Hepatocyte (in vitro differentiated cells): ENCODE measurements at places on chromosomes 3 and 15.
A peak's percentile ranks its signal among the peaks of the same experiment; 100 is the strongest.

- no peaks in the 10 kb centered on the region for H3K27me3 ChIP-seq
- no peak overlapping the region for H3K27ac ChIP-seq
- DNase-seq: no peak
- H3K36me3 ChIP-seq: no peaks in the 10 kb centered on the region
- no peak overlapping the region for H3K4me3 ChIP-seq
These were observed 48.4 kb upstream of the LIMD1 start for GRCh38 chr3:45546126-45546620.

DNA sequence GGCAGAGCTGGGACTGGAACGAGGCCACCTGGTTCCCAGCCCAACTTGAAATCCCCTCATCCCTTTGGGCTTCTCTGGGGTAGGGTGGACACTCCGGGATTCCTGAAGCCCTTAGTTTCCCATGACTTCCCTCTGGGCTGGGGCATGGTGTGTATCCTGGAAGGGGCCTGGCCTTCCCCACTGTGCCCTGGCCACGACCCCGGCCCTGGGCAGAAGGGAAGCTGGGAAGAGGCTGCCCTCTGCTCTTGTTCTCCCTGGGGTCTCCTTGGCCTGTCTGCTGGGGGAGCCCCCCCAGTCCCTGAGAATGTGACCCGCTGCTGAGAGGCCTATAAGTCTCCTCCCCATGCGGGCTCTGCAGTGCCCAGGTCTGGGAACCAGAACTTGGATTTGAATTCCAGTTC is 104.9 kb downstream of the LINGO1 start:
- H3K4me3 ChIP-seq: no peak overlapping the region
- H3K4me1 ChIP-seq: peaks cover 40% of the 10 kb centered on the region
- H3K27me3 ChIP-seq: no peaks in the 10 kb centered on the region
- DNase-seq: no peak
- H3K27ac ChIP-seq: peak overlapping the region; percentile 89

- H3K4me1 ChIP-seq: no peaks in the 10 kb centered on the region
- H3K4me3 ChIP-seq: no peak overlapping the region
- H3K36me3 ChIP-seq: no peaks in the 10 kb centered on the region
These were observed 269.5 kb upstream of the ATP11B start for GRCh38 chr3:182523836-182524235.

GRCh38 chr3:185934174-185934557 is 3.6 kb downstream of the TRA2B start:
- H3K4me3 ChIP-seq: peak overlapping the region; percentile 92
- H3K27me3 ChIP-seq: no peaks in the 10 kb centered on the region
- H3K36me3 ChIP-seq: no peaks in the 10 kb centered on the region
- peak overlapping the region; percentile 17 for H3K27ac ChIP-seq

DNA sequence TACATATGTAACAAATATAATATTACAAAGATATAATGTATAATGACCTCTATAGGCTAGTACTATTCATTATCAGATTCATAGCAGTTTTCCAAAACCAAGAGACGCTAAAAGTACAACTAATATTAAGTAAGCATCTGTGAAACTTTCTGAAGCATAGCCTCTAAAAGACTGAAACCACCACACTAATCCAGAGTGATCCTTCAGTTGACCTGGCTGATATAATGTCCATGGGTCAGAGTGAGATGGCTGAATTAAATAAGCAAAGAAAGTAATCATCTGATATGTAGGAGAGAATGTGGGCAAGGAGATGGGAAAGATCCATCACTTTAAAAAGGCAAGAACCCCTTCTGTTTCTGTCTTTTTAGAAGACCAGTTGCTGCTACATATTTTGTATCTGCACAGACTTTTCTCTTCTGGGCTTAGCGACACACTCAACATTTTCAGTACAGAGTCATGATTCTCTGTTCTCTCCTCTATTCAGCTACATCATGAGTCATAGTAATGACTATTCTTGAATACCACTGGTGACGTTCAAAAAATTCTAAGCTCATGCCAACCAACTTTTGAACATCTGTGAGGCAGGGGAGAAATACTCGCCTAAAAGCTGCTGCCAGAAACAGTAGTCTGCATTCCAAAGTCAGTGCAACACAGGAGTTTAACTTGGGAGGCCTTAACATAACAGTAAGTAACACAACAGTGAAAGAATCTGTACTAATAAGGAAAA is 149.6 kb downstream of the MAGI1 start:
- no peak overlapping the region for H3K4me3 ChIP-seq
- no peaks in the 10 kb centered on the region for H3K4me1 ChIP-seq
- peak; percentile 21 for DNase-seq
- peak overlapping the region; percentile 18 for H3K27ac ChIP-seq
- no peaks in the 10 kb centered on the region for H3K36me3 ChIP-seq

DNA sequence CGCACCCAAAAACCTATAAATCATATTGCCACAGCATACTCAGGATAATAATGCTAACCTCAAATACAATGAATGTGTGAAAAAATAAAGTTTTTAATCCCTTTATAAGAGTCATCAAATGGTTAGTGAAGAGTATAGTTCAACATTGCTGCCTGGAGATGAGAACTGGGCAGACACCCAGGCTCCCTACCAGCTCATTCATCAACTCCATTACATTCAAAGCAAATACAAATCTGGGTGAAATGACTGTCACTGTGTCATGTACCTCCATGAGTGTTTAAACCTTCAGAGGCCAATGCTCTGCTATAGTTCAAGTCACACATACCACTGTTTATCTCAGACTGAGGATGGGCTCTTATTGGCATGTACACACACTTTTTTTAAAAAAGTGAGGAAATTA is 167.2 kb upstream of the KCNMB2 start:
- H3K4me1 ChIP-seq: no peaks in the 10 kb centered on the region
- H3K4me3 ChIP-seq: no peak overlapping the region
- H3K27ac ChIP-seq: no peak overlapping the region
- DNase-seq: no peak
- H3K27me3 ChIP-seq: no peaks in the 10 kb centered on the region

DNA sequence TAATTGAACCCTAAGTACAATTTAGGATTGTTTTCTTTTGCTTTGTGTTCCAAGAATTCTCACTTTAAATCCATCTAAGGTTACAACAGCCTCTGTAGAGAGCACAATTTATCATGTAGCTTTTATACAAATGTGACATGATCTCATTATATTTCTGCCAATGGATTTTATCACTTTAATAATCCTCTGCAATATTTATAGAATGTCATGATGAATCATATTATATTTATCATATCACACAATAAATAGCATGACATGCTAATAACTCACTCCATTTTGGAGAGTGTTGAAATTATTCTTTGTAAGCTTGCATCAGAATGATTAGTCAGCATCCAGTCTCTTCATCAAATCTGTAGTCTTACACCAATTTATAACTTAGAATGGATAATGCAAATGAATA is 280.6 kb upstream of the ZNF717 start:
- no peaks in the 10 kb centered on the region for H3K36me3 ChIP-seq
- DNase-seq: no peak
- H3K4me1 ChIP-seq: no peaks in the 10 kb centered on the region
- no peak overlapping the region for H3K27ac ChIP-seq
- no peak overlapping the region for H3K4me3 ChIP-seq

GRCh38 chr15:32774022-32774421 is 56.2 kb downstream of the GREM1 start:
- no peak for DNase-seq
- H3K4me3 ChIP-seq: no peak overlapping the region
- no peaks in the 10 kb centered on the region for H3K27me3 ChIP-seq
- no peaks in the 10 kb centered on the region for H3K4me1 ChIP-seq
